T-helper 2 cell (primary cell): ENCODE measurements at places on chromosomes 3 and 15.

DNA sequence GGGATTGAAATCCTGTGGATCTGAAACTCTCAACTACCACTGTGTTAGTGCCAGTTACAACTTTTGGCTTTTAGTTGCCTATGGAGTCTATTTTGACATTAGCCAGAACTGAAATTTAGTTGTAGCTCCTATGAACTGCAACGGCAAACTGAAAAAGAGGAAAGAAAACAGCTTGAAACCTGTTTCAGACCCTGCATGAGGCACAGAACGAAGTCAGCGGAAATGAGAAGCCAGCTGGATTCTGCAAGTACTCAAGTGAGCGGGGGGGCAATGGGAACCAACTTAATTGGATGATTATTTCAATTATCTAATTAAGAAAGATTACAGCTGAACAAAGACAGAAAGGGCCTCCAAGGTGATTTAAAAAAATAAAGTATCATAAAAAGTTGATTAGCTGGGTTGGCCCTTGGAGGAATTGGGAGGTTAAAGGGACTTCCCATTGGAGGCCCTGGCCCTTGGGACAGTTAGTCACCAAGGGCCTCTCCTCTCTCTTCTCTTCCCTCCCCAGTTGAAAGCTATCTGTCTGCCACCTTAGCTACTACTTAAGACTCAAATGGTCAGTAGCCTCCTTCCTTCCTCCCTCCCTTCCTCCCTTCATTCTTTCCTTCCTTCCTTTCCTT is 352.1 kb downstream of the SHQ1 start:
- DNase-seq, result no peak

DNA sequence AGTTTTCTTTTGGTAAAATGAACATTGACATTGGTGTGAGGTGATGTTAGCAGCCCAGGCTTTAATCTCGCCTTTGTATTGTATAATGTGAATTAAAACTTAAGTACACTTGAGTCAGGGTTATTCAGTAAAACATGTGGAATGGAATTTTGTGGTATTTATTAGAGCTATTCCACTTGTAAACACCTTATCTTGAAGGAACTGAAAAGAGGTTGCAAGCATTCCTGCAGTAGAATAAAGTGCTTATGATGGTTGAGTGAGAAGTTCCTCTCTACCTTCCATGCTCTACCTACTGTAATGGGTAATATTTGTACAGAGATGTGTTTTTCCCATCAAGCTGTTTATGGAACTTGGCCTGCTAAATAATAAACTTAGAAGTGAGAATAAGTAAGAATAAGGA is 36.1 kb downstream of the HMG20A start:
- DNase-seq, result no peak

GRCh38 chr3:119098619-119099222 is 47.2 kb upstream of the TEX55 start:
- peak; percentile 30 for DNase-seq

- DNase-seq, result no peak
Observed at GRCh38 chr15:69718916-69719315, 266.3 kb downstream of the RPLP1 start.

DNA sequence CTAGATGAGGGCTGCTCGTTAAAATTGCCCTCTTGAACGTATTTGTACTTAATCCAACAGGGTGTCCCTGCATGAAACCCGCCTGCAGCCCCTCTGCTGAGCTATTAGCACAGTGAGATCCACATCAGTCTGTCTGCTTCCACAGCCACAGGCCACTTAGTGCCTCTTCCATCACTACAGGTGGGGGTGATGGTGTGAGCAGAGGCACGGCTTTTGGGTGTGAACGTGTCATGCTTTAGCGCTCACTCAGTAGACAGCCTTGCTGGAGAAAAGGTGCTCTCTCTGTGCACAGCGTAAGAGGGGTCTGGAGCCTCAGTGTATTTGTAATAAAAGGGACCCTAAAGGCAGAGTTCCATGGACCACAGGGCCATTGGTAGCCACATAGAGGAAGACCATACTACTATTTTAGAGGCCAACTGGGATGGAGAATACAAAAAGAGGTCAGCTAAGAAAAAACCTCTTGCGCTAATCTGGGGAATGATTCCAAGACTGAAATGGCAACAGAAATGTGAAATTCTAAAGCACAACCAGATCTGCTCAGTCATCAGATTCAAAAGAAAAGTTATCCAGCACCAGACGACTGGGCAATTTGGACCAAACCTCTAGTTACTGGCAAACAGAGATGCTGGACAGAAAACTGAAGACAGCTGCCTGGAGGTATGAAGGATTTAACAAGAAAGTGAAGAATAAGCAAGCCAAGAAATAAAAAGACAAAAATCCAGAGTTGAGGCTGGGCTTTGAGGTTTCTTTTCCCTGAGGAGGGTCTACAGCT is 120.2 kb downstream of the ATP10A start:
- DNase-seq, result no peak

- peak; percentile 41 for DNase-seq
Observed at GRCh38 chr3:196287090-196287439, 461 bp downstream of the PCYT1A start.

GRCh38 chr15:60573936-60574335 is 95.0 kb upstream of the ICE2 start:
- DNase-seq, result no peak

DNA sequence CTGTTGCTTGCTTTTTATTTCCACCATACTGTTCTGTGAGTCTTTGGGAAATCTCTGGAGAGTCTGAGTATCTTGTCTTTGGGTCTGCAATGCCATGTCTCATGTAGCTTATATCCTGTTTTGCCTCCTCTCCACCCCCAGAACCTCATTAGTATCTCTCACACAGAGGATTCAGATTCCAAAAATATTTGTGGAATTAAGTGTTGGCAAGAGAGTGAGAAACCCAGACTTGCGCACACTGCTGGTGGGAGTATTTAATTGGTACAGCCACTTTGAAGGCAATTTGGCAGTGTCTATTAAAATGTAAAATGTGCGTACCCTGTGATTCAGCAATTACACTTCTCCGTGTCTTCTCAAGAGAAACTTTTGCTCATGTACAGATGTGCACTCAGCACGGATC is 68.6 kb downstream of the ZNF621 start:
- no peak for DNase-seq

DNA sequence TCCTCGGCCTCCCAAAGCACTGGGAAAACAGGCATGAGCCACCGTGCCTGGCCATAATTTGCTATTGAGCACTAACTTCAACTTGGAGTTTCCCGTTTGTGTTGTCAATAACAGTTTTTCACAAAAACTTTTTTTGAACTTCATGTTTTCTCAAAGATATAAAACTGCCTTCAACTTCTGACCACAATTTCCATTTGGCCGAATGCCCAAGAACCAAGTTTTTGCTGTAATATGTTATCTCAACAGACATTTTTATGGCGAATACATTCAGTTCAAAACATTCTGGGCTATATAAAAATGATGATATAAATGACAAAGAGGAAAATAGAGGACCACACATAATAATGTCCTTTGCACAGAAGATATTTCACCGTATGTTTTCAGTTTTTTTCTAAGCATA is 56.4 kb downstream of the NEDD4 start:
- no peak for DNase-seq

- no peak for DNase-seq
Observed at GRCh38 chr15:28909958-28910500, 24.3 kb downstream of the APBA2 start.

- peak; percentile 2 for DNase-seq
Observed at GRCh38 chr3:130480736-130481135, 36.2 kb upstream of the COL6A6 start.

- no peak for DNase-seq
Observed at GRCh38 chr3:110903771-110904519, 167.7 kb upstream of the NECTIN3 start.

GRCh38 chr3:111761309-111761795 is 97.7 kb upstream of the PHLDB2 start:
- DNase-seq, result no peak

DNA sequence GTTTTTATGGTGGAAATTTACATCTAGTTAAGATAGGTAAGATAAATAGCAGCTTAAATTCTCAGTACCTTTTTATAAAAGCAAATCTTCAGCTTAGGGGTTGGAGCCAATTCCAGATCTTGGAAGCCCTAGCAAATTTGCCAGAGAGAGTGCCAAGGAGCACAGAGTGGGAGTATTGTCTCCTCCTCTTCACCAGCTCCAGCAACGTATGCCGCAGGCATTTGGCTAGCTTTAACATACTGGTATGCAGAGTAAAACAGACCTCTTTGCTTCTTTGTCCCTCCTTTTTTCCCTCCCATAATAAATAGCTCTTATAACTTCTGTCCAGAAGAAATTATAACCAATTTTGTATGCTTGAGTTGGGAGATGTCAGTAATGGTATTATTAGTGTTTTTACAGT is 140.4 kb downstream of the DIPK2A start:
- DNase-seq, result no peak

GRCh38 chr3:142998439-142998838 is 2.9 kb upstream of the U2SURP start:
- DNase-seq, result no peak

GRCh38 chr15:30008156-30008555 is 74.6 kb upstream of the GOLGA8J start:
- no peak for DNase-seq

DNA sequence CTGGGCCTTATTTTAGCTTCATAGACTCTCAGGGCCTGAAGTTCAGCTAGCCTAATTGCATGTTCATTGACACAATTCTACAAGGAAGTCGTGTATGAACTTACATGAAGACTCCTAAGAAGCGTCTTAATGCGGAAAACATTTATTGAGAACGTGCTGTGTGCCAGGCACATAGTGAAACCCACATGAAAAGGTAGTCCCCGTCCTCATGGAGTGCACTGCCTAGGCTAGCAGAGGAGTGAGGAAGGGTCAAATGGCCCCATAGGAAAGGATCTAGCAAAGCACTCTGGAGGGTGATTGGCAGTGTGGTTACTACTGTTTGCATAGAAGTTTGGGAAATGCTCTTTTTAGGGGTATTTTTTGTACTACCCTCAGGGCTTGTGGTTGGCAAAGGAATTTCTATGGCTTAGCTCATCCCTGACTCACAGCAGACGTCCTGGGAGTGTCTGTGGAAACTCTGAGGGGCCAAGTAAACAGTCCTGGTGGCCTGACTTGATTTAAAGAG is 854 bp upstream of the NPTN start:
- DNase-seq, result no peak

GRCh38 chr3:10310578-10310977 is 10.3 kb downstream of the SEC13 start:
- DNase-seq, result no peak

DNA sequence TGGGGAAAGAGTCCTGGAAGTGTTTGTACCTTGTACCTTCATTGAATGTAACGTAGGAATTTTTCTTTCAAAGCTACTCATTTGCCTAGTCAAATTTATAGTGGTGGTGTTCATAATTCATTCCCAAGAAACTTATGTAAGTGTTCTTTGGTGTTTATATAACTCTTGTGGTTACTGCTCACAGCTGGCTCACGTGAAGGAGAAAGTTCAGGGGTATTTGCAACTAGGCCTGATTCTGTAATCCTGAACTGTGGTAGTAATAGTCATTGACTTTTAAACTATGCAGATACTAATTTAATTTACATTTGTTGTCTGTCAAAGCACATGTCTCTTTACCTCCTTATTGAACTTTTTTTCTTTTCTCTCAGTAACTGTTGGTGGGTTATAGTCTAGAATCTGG is 50.5 kb upstream of the TEX264 start:
- DNase-seq, result no peak

GRCh38 chr3:38738630-38739395 is 77.2 kb downstream of the SCN10A start:
- peak; percentile 27 for DNase-seq

GRCh38 chr3:114756506-114757279 is 390.4 kb downstream of the ZBTB20 start:
- DNase-seq, result no peak

GRCh38 chr3:183222631-183223235 is 30.3 kb upstream of the B3GNT5 start:
- DNase-seq, result peak; percentile 19

DNA sequence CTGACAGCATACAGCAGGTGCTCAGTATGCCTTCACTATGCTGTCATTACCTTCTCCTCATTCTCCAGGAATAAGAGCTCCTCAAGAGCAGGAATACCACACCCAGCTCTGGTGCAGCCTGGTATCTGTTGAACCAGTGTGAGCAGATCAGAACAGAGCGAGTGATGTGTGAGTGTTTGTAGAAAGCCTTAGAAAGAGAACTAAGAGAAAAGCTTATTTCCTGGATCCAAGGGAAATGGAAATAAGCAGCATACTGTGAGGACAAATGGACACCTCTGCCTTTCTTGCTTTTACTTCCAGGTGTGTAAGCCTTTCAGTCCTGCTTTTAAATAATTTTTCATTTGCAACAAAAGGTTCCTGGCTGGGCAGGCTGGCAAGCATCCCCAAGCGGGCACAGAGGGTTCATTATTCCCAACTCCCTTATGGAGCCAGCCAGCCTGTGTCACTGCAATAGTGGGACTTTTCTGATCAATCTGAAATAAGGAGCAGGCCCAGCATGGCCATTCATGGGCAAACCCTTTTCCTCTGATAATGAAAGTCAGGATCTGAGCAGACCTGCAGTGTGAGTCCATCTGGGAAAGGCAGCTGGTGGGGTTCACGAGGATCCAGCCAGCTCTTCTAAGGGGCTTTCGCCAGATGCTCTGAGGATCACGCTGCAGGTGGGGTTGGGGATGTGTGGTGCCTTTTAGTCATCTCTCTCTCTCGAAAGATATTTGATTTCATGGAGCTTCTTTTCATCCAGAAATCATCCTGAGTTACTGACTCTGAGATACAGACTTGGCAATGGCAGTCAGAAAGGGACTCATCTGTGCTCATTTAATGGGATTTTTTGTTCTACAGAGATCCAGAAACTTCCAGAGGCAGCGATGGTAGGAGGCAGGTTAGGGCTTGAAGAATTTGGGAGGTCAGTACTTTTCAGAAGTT is 594.9 kb upstream of the CFAP20DC start:
- DNase-seq, result no peak

- DNase-seq, result no peak
Observed at GRCh38 chr3:86427343-86427742, 563.6 kb downstream of the VGLL3 start.

- no peak for DNase-seq
Observed at GRCh38 chr3:72123908-72124441, 339.0 kb upstream of the PROK2 start.

- no peak for DNase-seq
Observed at GRCh38 chr3:157100608-157101396, 59.1 kb downstream of the CCNL1 start.

GRCh38 chr3:184772667-184773272 is 39.2 kb upstream of the VPS8 start:
- DNase-seq, result no peak

GRCh38 chr15:43118829-43119228 is 13.0 kb upstream of the UBR1 start:
- DNase-seq, result no peak

DNA sequence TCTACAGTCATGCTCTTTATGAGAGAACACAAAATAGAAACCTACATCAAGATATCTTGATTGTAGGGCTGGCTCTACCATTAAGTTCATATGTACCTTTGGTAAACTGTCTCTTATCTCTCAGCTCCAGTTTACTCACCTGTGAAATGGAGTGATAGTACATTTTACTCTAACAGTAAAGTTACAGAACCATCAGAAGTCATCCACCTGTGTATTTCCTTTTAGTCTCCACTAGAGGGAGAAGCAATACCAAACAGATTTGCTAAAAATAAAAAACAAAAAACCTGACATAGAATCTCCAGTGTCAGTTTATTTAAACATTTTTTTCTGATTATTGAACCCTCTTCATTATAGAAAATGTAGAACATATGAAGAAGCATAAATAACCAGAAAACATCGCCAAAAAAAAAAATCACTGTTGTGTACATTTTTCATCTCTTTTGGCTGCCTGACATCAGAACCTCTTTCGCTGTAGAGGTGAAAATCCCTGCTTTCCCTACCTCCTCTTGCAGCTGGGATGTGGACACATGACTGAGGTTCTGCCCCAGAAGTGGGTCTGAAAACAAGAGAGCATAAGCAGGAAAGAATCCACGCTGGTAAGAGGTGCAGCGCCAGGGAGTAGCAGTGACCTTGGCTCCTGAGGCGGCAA is 48.7 kb upstream of the WDR72 start:
- DNase-seq, result no peak
